ENCODE measurements at places on chromosomes 13 and 19.

DNA sequence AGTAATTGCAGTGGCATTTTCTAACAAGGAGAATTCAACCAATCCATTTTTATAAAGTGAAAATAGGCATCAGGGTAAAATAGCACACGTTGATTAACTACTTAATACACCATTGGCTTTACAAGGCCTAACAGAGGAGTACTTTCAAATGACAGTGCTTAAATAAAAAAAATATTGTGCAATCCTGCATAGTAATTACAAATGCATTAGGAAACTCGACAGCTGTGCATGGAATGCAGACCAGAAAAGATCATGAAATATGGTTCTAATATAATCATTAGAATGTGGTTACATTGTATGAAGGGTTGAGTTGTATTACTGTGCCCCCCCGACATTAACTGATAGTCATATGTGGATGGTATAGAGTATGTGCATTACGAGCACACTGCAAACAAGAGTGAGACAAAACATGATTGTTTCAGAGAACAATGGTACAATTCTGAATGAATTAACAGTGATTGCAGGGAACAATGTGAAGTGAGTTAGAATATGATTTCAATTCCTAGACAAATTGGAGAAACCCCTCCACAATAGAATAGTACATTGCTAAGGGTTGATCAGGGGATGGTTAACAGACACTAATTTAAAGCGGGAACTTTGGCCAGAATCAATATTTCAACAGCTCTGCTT lies 270.6 kb downstream of the GPC5 start:
- DNase-seq: no peak

DNA sequence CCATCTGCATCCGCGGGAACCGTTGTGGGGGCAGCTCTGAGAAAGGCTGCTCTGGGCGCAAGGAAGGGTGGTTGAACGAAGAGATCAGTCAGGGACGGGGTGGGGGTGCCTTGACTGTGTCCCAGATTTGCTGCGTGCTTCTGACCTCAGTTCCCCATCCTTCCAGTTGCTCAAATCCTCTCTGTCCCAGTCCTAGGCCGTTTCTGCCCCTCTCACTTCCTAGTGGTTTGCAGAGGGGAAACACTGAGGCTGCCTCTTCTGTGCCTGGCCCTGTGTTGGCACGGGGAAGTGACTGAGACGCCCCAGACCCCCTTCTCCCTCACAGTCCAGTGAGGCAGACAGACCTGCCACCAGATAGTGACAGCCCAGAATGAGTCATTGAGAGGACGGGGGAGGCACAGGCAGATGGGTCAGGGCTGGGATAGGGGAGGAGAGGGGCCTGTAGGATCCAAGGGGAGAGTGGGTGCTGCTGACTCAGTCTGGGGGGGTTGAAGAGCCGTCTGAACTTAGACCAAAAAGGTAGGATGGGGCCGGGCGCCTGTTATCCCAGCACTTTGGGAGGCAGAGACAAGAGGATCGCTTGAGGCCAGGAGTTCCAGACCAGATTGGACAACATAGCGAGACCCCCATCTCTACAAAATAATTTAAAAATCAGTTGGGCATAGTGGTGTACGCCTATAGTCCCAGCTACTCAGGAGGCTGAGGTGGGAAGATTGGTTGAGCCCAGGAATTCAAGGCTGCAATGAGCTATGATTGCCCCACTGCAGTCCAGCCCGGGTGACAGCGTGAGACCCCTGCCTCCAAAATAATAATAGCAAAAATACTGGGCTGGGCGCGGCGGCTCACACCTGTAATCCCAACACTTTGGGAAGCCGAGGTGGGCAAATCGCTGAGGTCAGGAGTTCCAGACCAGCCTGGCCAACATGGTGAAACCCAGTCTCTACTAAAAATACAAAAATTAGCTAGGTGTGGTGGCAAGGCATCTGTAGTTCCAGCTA lies 26.5 kb downstream of the NUMBL start:
- no peak for DNase-seq

GRCh38 chr13:102872531-102872930 lies 26.7 kb downstream of the ERCC5 start:
- no peak for DNase-seq

GRCh38 chr19:8611391-8611876 lies 919 bp upstream of the ADAMTS10 start:
- DNase-seq: peak; percentile 32

GRCh38 chr19:11323601-11324078 lies 15.8 kb downstream of the RAB3D start:
- no peak for DNase-seq

- DNase-seq: no peak
Measured at GRCh38 chr19:16599655-16600346, 27.6 kb upstream of the SLC35E1 start.

DNA sequence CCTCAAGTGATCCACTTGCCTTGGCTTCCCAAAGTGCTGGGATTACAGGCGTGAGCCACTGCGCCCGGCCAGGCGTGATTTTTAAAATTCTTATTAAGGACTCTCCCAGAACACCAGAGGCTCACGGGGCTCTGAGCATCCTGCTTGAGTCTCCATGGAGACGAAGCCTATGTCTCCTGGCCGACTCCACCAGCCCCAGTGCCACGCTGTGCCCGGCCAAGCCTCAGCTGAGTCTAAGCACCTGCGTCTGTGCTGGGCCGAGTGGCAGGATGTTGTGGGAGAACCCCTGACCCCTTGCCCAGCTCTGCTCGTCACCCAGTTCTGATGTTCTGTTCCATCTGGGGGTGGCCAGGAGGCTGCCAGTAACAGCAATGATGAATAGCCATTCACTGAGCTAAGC lies 3.9 kb upstream of the CELF5 start:
- DNase-seq: no peak

DNA sequence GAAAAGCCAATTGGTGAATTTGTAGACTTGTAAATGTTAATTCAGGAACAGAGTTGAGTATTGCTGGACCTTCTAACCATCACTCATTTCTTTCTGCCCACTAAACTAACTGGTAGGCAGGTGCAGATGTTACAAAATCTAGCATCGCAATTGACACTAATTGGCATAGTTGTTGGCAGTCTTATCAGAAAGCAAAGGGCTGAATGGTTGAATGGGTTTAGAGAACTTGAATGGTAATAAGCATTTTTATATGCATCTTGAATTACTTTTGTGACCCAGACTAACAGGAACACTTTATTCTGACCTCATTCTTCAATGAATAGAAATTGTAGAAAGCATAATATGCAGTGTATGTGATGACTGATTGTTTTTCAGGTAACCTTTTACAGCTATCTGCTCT lies 189.1 kb downstream of the GGACT start:
- no peak for DNase-seq

GRCh38 chr13:49828453-49828852 lies 36.0 kb upstream of the KPNA3 start:
- DNase-seq: no peak

DNA sequence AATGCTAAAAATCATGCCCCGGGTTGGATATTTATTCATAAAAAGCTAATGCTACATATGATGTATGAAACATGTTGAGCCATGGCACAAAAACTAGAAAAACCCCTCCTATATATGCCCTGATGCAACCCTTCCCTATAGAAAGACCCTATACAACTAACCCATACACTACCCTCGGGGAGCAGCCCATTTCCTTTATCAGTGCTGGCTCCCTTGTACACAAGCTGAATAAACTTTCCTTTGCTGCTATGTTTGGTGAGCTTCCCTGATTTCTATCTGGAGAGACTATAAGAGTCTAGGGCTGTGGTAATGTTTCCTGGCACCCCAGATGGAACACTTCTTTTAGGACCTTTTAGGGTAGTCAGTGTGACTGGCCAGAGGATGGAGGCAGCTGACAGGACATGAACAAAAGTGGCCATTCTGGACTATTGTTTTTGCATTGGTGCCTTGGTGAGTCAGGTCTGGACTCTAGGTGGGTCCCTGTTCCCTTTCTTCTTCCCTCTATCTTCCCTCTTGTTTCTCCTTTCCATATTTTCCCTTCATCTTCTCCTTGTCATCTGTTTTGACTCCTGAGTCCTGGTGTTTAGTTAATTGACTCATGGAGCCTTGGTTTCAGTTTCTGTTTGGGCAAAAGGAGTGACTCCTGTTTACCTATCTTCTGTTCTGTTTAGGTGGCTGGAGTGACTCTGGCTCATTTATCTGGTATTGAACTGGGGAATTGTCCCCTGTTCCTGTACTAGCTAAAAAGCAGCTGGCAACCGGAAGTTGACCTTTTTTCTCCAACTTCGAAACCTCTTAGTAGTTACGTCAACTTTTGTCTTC lies 1321.8 kb upstream of the PCDH9 start:
- DNase-seq: no peak

DNA sequence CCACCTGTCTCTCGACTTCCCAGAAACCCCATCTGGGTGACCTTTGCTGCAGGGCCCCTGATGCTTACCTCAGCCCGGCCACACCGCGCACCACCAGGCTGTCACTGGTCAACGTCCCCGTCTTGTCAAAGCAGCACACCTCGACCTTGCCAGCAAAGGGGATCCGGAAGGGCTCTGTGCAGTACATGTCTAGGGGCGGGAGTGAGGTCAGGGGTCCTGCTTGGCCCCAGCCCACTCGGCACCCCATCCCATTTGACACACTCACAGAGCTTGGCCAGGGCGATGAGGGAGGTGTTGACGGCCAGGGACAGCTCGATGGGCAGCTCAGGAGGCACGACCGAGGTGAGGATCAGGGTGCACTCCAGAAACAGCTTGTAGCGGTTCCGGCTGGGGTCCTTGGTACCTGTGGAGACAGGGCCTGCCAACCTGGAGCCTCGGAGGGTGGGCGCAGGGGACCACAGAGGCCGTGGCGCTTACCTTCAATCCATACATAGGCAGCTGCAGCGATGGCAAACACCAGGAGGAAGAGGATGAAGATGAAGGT lies 8.4 kb downstream of the ATP13A1 start:
- DNase-seq: no peak

DNA sequence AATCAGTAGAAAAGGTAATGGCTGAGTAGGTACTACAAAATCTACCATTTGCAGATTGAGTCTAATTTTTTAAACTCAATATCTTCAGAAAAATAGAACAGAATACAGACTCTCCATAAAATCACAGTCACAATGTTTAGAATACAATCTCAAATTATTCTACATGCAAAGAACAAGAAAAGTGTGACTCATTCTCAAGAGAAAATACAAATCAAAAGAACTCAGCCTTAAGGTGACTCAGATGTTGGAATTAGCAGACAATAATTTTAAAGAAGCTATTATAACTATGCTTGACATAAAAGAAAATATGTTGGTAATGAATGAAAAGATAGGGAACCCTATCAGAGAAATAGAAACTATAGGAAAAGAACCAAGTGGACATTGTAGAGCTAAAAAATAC lies 78.9 kb downstream of the RXFP2 start:
- DNase-seq: no peak

GRCh38 chr13:40483601-40484000 lies 182.8 kb downstream of the FOXO1 start:
- DNase-seq: no peak

GRCh38 chr19:48874303-48875135 lies 2.3 kb downstream of the PPP1R15A start:
- peak; percentile 54 for DNase-seq

GRCh38 chr13:57569986-57570385 lies 61.6 kb upstream of the PCDH17 start:
- no peak for DNase-seq

GRCh38 chr13:99344610-99345208 lies 37.5 kb upstream of the GPR183 start:
- no peak for DNase-seq

DNA sequence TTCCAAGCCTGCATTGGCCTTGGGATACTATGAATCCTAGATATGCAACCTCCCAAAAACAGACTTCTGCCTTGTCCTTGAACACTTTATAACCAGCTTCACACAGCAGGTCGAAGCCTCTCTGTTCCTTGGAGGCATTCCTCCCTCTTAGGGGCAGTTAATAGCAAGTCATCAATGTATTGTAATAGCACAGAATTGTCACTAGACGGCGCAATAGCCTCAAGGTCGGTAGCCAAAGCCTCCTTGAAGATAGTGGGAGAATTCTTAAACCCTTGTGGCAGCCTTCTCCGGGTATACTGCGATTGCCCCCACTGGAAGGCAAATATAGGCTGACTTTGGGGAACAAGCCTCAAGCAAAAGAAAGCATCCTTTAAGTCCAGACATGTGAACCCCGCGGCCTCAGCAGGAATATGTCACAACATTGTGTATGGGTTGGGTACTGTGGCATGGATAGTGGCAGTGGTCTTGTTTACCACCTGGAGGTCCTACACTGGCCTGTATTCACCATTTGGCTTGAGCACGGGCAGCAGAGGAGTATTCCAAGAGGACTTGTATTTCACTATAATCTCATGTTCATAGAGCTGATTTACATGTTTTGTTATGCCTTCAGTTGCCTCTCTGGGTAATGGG lies 61.1 kb downstream of the ZNF431 start:
- DNase-seq: peak; percentile 54

GRCh38 chr19:46412650-46413261 lies 608 bp downstream of the CCDC8 start:
- DNase-seq: no peak

DNA sequence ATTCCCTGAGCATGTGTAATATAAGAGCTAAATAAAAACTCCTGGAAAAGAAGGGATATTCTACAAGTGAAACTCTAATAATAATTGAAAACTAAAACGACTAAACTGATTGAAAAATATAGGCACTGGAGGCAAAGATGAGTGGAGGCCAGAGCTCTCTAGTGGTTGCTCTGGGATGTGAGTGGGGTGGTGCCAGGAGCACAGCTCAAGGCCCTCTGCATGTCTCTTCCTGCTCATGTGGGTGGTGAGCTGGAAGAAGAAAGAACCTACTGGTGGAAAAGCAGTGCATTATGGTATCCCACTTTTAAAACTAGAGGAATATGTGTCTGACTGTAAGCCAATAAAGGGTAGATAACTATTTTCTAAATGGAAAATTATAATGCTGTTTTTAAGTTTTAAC lies 15.8 kb upstream of the ARHGEF7 start:
- no peak for DNase-seq

DNA sequence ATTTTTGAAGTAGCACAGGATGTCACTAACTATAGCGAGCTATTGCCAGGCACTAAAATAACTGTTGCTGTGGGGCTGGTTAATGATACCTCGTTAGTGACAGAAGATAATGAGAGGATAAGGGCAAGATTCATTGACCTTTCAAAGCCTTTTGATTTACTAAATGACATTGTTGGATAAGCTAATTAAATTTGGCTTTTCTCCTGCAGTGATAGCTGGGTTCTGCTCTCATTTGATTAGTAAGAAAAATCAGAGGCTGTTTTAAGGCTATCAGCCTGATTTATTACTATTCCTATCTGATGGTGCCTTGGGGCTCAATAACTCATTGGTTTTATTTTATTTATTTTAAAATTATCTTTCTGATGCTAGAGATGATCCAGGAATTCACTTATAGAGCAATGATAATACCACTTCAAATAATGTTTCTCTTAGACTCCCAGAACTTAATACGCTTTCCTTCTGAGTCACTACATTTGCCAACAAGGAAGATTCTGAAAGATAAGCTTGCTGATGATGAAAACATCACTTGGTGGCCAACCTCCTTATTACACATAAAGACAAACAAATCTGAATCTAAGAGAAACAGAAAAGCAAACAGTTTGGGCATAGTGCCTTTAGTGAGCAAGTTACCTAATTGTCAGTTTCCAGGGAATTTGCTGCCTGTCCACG lies 501.3 kb upstream of the ARGLU1 start:
- DNase-seq: no peak
